ENCODE measurements at places on chromosomes 7 and 10.

DNA sequence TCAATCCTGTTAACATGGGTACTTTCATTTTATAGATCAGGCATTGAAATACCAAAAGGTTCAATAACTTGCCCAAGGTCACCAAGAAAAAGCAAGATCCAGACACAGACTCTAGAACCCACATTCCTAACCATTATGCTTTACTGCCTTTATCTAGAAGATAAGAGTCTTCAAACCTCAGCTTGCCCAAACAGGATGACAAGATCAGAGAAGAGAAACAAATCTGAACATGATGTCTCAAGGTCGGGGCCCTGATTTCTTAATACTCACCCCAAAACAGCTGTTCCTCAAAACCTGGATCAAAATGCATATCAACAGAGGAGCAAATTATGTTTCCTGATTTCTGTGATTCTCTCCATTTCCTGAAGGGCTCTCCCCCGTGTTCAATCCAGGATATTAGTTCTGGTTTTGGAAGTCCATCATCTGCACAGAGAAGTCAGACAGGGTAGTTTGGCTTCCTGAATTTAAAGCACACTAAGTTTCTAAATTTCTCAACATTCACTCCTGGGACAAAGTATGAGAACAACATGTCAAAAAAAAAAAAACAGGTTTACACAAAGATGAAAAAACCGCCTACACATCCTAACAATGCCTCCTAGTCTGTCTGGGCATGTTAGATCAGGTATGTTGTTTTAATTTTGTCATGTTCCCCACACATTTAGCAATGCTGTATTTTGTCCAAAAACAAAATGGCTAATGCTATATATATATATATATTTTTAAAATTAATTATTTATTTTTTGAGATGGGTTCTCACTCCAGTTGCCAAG lies 16.2 kb downstream of the ZNF786 start:
- DNase-seq, result no peak

DNA sequence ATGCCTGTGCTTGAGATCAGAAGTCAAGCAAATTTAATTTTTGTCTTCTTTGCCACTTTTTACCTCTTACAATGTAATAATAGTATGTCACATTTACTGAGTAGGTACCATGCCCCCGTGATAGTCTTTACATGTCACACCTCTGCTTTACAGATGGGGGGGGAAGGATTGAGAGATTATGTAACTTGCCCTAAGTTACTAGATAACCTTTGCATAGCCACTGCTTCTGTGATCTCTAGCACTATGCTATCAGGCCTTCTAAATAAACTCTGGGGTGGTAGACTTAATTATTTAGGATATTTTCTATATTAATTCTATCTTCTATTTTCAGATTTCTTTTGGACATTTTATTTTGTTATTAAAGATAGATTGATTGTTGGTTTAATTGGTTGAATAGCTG lies 514.4 kb downstream of the SUGCT start:
- no peak for DNase-seq

GRCh38 chr10:100041306-100042002 lies 31.7 kb upstream of the DNMBP start:
- no peak for DNase-seq

DNA sequence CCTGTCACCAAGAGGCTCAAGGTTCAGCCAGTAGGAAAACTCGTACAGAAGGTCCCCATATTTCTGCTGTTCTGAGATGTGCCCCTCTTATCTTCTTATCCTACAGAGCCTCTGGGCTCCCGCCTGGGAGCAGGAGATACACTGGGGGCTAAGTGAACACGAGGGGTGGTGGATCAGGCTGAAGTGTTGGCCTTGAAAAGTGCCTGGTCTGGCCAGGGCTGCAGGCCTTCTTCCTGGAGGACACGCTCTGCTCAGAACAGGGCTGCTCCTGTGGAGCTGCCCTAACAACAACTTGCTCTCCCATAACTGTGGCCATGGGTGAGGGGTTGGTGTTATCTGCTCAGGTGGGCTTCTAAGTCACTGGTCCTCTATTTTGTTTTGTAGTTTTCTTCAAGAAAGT lies 33.7 kb downstream of the C10orf120 start:
- no peak for DNase-seq

- DNase-seq, result no peak
Measured at GRCh38 chr10:129719415-129719739, 244.7 kb downstream of the EBF3 start.

DNA sequence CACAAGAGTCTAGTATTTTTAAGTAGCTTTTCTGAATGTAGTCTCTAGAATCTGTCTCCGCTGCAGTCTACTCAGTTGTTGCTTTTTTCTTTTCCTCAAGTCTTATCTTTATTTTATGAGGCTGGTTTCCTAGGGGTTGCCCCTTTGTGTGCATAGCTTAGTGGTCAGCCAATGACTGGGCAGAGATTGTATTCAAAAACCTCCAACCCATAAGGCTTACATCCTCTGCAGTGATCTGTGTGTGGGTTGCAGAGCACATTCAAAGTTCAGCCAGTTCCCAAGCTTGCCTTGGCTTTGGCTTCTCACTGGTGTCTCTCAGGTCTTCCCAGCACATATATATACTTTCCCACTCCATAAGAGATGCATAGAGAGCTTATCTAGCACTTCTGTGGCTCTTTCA lies 160.0 kb upstream of the TCF7L2 start:
- no peak for DNase-seq

- DNase-seq, result no peak
Measured at GRCh38 chr7:110800984-110801383, 289.9 kb upstream of the LRRN3 start.

DNA sequence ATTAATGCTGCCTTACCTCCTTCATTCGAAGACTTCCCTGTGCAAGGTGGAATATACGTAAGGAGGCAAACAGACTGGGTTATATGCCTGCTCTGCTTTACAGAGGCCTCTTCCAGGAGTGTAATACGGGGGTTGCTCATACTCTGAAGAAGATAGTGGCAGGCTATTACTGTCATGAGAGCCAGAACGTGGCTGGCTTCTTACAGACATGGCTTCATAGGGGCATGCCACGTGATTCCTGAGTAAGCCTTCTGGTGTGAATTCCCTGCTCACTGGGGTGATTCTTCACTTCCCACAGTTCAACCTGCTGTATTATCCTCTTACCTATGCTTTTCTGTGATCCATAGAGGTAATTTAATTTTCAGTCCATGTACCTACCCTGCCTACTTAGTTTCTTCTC lies 141.8 kb downstream of the ST7 start:
- no peak for DNase-seq

DNA sequence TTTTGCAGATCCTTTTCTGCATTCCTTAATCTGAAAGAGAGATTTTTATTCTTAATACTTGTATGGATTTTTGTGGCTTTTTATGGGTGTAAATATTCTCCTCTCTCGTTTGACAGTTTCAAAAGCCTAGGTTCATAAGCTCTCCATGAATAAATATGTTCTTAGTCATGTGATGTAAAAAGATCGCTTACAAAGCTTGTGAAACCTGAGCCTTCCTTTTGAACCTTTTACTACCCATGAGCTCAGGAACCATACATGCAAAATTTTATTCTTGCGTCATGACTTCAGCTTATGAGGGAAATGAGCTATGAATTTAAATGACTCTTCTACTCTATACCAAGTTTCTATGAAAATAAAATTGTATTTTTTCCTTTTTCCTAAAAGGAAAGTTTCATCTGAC lies 98.7 kb downstream of the POLL start:
- DNase-seq, result no peak

GRCh38 chr10:44385696-44386441 lies 972 bp upstream of the CXCL12 start:
- no peak for DNase-seq

DNA sequence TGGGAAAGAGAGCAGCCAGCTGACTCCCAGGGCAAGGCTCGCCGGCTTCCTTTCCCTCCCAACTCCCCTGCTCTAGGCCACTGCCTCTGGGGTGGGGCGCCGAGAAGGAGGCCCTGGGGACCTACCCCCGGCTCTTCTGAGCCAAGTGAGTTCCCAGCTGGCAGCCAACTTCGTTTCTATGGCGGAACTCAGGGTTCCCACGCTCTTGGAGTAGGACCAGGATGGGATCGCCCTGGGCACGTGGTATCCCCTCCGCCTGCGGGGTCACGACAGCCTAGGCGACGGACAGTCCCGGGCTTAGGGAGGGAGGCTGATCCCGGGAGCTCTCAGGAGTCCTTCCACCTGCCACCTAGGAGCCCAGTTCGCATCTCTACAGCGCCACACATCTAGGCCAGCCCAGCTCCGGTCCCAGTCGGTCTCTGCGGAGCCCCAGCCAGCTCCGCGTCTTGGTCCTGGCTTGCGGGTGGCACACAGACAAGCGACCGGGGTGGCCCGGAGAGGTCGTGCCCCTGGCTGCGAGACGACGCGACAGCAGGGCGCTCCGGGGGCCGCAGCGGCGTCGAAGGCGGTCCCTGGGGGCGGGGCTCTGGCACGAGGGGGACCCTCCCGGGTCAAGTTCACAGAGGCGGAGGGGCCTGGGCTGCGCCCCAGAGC lies 20.5 kb upstream of the GATA3 start:
- no peak for DNase-seq

DNA sequence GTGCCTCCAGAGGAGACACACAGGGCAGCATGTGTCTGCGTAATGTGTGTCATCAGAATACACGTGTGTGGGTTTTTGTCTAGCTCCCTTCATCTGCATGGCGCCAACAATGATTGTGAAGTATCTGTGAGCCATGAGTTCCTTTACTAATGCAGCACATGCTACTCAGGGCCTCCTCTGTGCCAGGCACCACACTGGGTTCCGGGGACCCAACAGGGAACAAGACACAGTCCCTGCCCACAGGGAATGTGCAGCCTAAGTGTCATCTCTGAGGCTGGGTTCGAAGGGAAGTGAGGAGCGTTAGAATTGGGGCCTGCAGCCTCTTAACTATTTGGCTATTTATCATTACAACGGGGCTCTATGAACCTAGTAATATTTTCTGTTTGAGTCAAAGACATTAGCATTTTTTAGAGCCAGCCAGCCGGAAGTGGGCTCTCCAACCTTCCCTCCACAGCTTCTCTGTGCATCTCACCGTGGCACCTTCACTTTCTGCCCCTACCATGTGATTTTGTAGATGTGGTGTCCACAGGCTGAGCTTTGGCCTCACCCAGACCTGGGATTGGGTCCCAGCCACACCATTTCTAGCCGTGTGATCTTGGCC lies 43.9 kb upstream of the SRGN start:
- peak; percentile 28 for DNase-seq

GRCh38 chr10:114051714-114052113 lies 8.0 kb downstream of the ADRB1 start:
- no peak for DNase-seq

GRCh38 chr10:78944723-78945312 lies 123.9 kb upstream of the ZMIZ1 start:
- no peak for DNase-seq
